ENCODE measurements at places on chromosomes 1 and 21.

GRCh38 chr21:46648539-46648938 lies 13.1 kb downstream of the PRMT2 start:
- DNase-seq = no peak

DNA sequence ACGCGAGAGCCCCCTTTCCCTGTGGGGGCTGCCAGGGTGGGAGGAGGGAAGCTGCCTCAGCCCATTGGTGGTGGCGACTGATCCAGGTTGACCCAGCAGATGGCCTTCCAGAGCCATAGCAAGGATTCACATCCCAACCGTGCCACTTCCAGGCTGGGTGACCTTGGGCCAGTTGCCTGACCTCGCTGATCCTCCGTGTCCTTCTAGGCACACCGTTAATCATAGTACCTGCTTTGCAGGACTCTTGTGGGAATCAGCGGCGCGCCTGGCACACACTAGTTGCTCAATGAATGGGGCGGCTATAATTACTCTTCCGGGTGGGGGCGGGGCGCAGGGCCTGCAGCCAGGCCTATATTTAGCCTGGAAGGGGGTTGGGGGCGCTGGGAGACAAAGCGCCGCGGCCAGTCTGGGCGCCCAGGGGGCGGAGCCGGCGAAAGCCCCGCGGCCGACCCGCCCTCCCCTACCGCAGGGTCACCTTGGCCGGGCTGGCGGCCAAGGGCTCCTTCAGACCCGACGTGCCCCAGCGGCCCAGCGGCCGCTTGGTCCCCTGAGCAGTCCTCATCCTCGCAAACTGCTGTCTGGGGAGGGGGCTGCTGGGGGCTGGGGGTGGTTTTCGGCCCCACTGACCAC lies 5.1 kb downstream of the HSPB7 start:
- DNase-seq = peak; percentile 53

- no peak for DNase-seq
Observed at GRCh38 chr21:42124826-42125570, 53.9 kb downstream of the UMODL1 start.

GRCh38 chr1:67601955-67602354 lies 83.0 kb upstream of the GADD45A start:
- no peak for DNase-seq

GRCh38 chr1:192730198-192730597 lies 78.6 kb upstream of the RGS2 start:
- peak; percentile 64 for DNase-seq
